Activated CD8-positive, alpha-beta memory T cell treated with anti-CD3 and anti-CD28 coated beads for 48 hours (primary cell): ENCODE measurements at places on chromosomes 13 and 19.

- no peak for DNase-seq
These were observed 4.4 kb upstream of the TBXA2R start for GRCh38 chr19:3610745-3611717.

GRCh38 chr13:73849292-73849691, 284.9 kb downstream of the KLF12 start:
- no peak for DNase-seq

DNA sequence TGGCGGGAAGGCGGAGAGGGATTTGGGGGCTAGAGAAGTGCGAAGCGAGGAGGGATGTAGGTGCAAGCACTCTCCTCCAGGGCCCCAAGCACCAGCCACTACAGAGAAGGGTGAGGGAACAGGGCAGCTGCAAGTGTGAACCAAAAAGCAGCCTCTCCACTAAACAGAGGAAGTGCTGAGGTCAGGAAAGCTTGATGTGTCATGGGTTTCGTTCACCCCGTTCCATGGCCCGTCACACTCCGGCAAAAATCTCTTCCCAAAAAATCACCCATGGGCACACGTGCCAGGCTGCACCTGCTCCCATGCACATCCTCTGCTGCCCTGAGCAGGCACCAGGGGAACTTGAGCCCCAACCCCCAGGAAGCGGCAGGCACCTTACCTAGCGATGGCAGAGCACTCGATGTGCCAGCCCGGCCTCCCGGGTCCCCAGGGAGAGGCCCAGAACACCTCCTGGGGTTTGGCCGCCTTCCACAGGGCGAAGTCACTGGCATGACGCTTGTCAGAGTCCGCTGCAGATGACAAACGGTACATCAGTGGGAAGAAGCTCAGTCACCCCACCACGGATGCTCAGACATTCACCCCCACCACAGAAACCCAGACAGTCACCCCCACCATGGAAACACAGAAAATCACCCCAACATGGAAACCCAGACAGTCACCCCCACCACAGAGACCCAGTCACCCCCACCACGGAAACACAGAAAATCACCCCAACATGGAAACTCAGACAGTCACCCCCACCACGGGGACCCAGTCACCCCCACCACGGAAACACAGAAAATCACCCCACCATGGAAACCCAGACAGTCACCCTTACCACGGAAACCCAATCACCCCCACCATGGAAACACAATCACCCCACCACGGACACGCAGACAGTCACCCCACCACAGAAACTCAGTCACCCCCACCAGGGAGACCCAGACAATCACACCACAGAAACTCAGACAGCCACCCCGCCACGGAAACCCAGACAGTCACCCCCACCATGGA, 29.0 kb downstream of the CARS2 start:
- no peak for DNase-seq

DNA sequence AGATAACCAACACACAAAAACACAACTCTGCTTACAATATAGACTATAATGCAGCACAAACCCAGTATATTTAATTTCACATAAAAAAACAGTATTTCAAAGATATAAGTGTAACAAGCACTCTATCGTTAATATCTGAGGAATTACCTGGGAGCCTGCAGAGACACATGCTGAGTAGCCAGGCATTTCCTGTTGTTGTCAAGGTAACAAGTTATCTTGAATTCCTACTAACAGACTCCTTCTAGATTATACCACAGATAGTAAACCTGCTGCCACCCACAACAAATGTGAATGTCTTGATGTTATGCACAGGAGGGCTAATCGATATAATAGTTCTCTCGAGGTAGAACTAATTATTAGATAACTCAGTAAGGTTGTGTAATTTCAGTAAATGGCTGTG, 826.0 kb upstream of the PRR20A start:
- no peak for DNase-seq

GRCh38 chr13:24110011-24110410, 50.5 kb upstream of the SPATA13 start:
- DNase-seq: no peak

- DNase-seq: no peak
These were observed 4.0 kb downstream of the SERPINE3 start for GRCh38 chr13:51343475-51343874.

DNA sequence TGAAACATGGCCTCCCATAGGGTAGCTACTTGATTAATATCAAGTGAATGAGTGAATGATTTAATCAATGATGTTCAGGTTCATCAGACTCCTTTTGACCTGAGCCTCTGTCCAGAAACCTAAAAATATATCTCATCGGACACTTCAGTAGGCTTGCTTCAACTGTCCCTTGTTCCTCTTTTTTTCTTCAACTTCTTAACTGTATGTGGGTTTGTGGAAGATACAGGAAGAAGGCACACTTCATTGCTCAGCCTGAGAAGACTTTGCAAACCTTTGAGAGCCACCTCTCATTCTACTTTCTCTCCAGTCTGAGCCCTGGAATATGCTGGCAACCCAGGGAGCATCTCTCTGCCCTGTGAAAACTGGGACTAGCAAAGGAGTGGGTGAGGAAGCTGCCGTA, 557.0 kb downstream of the FGF9 start:
- DNase-seq: no peak

DNA sequence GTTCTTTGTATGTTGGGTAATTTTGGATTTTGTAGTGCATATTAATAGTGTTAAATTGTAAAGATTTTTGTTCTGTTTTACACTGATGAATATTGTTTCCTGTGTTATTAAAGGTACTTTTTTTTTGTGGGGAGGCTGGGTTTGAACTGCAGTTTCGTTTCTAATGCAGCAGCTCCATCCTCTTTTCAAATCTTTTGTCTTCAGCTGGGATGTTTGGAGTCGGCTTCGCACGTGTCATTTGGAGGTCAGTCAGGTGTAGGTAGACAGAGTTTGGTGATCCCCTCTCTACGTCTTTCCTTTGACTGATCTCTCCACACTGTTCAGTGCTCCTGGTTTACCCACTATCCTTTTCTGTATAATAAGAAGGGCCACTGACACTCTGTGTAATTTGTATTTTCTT, 30.3 kb downstream of the TDRD3 start:
- no peak for DNase-seq

- DNase-seq: no peak
These were observed 48.6 kb downstream of the CCNA1 start for GRCh38 chr13:36480726-36481427.

DNA sequence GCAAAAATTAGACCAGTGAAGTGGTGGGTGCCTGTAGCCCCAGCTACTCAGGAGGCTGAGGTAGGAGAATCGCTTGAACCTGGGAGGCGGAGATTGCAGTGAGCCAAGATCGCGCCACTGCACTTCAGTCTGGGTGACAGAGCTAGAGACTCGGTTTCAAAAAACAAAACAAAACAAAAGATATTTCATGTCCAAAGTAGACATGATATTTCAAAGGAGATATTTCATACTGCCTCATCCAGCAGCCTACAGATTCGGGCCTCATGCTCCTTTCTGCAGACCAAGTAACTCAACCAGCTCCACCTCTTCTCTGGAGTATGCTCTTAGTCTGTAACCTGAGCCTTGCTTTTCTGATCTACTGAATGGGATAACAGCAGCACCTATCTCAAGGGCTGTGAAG, 15.0 kb downstream of the ZC3H4 start:
- DNase-seq: no peak

DNA sequence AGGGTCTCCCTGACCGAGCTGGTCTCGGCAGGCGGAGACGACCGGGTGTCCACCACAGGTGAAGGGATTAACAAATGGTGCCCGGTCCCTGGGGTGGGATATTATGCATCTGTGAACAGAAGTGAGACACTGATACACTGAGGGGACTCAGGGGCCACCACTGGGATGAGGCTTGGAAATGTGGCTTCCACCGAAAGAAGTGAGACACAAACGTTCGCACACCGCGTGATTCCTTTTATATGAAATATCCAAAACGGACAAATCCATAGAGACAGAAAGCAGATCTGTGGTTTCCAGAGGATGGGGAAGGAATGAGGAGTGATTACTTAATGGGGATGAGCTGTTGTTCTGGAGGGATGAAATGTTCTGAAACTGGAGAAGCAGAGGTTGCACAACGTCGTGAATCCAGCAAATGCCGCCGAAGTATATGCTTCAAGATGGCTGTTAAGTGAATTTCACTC, 47.5 kb downstream of the C13orf46 start:
- no peak for DNase-seq

GRCh38 chr13:36717966-36718545, 44.2 kb downstream of the SERTM1 start:
- no peak for DNase-seq

DNA sequence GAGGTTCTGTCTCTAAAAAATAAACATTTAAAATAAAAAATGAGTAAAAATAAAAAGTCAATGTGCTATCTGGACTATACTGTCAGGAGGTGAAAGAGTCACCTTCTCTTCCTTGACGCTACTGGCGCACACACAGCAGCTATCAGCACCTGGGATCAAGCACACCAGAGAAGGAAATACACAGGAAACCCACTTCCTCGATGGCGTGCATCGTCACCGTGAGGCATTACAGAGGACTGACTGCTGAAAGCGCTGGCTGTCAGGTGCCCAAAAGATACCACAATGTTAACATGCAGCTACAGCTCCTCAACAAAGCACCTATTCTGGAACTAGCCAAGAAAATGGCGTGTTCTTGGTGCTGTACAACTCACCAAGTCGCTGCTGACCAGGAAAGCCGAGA, 6.1 kb downstream of the SLC35E1 start:
- no peak for DNase-seq

- no peak for DNase-seq
These were observed 7.1 kb upstream of the RBM42 start for GRCh38 chr19:35621708-35622107.

GRCh38 chr19:48745208-48745995, 1.3 kb downstream of the IZUMO1 start:
- DNase-seq: no peak

GRCh38 chr13:65606622-65607021, 1623.5 kb downstream of the PCDH9 start:
- DNase-seq: no peak

DNA sequence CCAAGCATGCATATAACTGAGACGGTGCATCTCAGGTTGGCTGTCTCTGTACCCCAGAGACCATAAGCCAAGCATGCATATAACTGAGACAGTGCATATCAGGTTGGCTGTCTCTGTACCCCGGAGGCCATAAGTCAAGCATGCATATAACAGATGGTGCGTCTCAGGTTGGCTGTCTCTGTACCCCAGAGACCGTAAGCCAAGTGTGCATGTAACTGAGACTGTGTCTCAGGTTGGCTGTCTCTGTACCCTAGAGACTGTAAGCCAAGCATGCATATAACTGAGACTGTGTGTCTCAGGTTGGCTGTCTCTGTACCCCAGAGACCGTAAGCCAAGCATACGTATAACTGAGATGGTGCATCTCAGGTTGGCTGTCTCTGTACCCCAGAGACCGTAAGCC, 30.8 kb downstream of the NLRP4 start:
- no peak for DNase-seq

DNA sequence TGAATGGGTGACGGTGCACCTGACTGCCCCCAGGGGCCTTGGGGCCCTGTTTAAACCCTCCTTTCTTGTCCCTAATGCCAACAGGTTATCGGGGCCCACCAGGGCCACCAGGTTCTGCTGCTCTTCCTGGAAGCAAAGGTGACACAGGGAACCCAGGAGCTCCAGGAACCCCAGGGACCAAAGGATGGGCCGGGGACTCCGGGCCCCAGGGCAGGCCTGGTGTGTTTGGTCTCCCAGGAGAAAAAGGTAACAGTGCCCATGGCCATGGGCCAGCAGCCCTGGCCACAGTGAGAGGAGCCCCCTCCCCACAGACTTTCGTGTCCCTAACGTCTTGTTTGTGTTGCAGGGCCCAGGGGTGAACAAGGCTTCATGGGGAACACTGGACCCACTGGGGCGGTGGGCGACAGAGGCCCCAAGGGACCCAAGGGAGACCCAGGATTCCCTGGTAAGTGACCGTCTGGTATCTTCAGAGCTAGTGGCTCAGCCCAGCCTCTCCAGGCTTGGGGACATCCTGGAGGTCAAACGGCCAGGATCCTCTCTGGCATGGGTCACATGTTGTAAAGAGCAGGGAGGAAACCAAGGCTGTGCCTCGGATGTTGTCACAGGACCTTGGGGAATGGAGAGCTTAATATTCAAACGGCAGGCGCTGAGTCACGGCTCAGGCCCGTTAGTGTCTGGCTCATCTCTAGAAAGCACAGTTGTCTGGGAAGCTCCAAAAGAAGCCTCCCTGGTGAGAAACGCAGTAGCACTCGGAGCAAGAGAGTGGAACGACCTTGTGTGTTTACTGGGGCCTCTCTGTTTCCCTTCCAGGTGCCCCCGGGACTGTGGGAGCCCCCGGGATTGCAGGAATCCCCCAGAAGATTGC, 58.3 kb downstream of the RAB20 start:
- DNase-seq: no peak

GRCh38 chr13:108657519-108657918, 28.1 kb downstream of the MYO16 start:
- DNase-seq: no peak

- DNase-seq: no peak
These were observed 676.7 kb downstream of the PCDH9 start for GRCh38 chr13:66553391-66553790.

DNA sequence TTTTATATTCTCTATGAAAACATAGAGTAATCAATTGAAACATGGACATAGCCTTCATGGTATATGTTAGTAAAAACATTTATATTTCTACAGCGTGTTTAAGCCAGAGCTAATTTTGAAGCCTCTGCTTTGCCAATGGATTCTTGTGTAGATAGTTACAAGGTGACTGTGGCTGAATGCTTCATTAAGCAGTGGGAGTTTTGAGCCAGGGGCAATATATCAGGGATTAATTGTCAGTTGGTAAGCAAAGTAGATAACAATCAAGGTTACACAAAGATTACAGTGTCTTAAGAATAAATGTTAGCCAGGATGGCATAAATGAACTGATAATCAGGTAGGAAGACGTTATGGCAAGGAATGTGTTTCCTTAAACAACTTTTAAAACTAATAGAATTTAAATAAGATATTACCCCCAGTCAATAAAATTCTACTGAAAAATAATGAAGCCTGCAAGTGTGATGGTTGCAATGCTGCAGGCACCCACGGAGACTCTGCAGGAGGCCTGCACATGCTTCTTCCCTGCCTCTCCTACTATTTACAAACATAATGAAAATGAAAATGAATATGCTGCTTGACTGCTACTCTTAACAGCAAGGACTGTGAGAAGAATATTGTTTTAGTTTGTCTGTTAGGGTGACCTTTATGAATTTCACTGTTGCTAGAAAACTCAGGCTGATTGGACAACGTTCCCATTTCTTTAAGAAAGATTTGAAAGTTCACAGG, 588.5 kb downstream of the GPC5 start:
- no peak for DNase-seq

DNA sequence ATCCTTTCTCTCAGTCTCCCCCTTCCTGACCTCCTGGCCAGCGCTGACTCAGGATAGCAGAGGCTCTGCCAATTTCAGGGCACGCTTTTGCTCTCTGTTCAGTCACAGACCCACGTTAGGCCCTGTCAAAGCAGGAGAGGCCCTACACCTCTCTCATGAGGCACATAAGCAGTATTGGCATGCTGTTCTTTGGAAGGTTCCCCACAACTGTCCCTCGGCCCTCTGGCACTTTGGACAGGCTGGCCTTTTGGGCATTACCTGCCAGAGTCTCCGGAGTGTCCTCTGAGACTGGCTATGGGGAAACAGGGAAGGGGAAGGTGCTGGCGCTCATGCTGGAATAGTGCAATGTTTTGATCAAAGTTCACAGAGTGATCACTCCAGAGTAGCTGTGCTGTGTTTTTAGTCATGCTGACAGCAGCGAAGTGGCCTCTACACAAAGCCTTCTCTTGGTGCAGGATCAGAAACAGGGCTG, 23.7 kb upstream of the UBE2L5 start:
- no peak for DNase-seq

- DNase-seq: no peak
These were observed 81.2 kb upstream of the WASF3 start for GRCh38 chr13:26476111-26476781.

- DNase-seq: no peak
These were observed 69.1 kb upstream of the FLT1 start for GRCh38 chr13:28564030-28564429.

- no peak for DNase-seq
These were observed 65.8 kb downstream of the MLLT1 start for GRCh38 chr19:6213696-6214641.
